ENCODE measurements at places on chromosomes 2 and 18.
A peak's percentile ranks its signal among the peaks of the same experiment; 100 is the strongest.

- DNase-seq: no peak
These were observed 115.6 kb downstream of the ZNF516 start for GRCh38 chr18:76379226-76380126.

- DNase-seq: no peak
These were observed 83.7 kb downstream of the CERKL start for GRCh38 chr2:181573140-181573736.

- no peak for DNase-seq
These were observed 43.9 kb downstream of the MEIS1 start for GRCh38 chr2:66478731-66479316.

GRCh38 chr2:175049661-175050060 lies 44.5 kb upstream of the CHN1 start:
- DNase-seq: no peak

GRCh38 chr18:39523281-39523680 lies 1957.7 kb upstream of the CELF4 start:
- DNase-seq: no peak

DNA sequence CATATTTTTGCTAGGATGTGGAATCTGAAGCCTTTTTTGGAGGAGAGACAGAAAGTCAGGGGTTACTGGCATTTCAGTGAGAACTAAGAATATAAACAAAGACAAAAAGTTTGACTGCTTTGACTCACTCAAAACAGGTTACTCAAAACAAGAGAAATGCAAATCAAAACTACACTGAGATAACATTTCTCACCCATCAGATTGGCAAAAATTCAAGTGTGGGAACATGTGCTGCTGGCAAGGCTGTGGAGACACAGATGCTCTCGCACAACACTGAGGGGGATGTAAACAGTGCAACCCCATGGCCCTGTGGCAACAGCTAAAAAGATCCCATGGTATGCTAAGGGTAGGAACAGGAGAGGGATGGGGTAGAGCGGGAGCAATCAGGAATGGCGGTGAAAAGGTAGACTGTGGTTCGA lies 86.6 kb downstream of the DTNB start:
- DNase-seq: no peak

GRCh38 chr2:176174382-176174823 lies 14.1 kb upstream of the HOXD1 start:
- DNase-seq: no peak

GRCh38 chr18:55672574-55673361 lies 84.8 kb upstream of the TCF4 start:
- no peak for DNase-seq

DNA sequence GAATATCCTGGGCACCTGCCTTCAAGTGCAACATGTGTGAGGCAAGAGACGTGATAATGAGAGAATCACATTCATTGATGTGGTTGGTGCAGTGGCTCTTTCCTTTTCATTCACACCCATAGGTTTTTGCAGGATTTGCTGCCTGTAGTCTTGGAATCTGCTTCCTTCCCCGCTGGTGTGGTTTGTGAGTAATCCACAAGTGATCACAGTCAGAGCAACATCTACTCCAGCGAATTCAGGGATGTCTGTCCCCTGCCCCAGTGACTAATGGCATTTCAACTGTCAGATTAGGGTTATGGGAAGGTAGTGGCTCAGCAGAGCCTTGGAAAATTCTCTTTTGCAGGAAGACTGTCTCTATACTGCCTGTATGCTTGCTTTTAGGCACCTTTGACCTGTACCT lies 225.5 kb upstream of the RBMS1 start:
- DNase-seq: no peak

GRCh38 chr2:127857265-127857808 lies 618 bp downstream of the POLR2D start:
- peak; percentile 22 for DNase-seq

DNA sequence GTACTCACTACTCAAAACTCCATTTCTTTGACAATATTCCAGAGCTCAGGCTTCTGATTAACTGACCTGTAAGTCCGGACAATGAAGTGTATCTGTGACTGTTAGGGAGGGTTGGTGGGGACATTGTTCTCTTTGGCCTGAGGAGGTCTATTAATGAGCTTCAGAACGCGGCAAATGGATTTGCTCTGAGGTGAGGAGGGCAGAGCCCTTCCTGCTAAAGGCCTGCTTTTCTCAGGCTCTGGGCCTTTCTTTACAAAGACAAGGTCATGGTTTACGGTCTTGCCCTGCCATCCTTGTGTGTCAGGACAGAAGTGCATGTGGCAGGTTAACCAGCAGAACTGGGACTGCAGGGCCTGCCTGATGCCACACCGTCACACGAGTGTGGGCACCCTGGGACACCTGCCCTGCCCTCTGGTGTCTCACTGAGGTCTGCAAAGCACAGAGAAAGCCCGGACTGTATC lies 7.2 kb downstream of the ALKAL2 start:
- DNase-seq: no peak

GRCh38 chr2:99545066-99545465 lies 55.2 kb upstream of the REV1 start:
- DNase-seq: no peak

All from CD8-positive, alpha-beta T cell (primary cell).